NCI-H1930 (cell line): ENCODE measurements at places on chromosomes 1 and 21.

- DNase-seq: no peak
Observed at GRCh38 chr1:191414981-191415640, 743.2 kb upstream of the RGS18 start.

GRCh38 chr1:244204004-244204403, 152.9 kb downstream of the ZBTB18 start:
- DNase-seq: no peak

DNA sequence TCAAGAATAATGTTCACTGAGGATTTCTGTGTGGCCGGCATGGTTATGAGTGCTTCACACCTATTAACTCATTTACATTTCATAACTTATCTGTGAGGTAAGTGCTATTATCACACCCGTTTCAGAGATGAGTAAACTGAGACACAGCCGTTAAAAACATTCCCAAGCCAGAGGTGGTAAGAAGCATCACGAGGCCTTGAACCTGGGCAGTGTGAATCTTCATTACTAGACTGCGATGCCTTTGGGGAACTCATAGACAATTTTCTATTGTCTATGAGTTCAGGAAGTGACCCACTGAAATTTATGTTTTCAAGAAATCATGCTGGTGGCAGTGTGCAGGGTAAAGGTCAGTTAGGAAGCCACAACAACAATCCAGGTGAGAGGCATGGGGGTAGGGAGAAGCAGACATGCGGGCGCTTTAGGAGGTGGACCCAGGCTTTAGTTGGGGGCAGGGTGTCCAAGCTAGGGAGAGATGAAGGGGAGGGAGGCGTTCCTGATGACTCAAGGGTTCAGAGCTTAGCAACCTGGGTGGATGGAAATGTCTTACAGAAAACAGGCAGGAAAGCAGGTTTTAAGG, 14.5 kb downstream of the GNG12 start:
- DNase-seq: no peak

- DNase-seq: no peak
Observed at GRCh38 chr1:41370756-41371420, 9.7 kb downstream of the FOXO6 start.

GRCh38 chr1:31072304-31072746, 6.8 kb upstream of the PUM1 start:
- DNase-seq: no peak

DNA sequence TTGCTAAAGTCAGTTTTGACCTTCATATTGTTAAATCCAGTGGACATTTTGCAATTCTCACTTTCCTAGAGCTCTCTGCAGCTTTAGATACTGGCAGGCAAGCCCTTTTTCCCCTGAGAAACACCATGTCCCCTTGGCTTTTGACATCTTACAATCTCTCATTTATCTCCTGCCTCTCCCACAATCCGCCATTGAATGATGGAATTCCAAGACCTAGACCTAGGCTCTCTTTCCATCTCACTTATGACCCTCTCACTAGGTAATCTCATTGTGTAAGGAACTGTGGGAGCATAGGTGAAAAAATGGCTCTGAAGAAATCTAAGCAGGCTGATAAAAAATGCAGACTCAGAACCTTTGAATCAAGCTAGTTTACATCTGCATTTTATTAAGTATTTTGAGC, 2.0 kb downstream of the KYAT3 start:
- DNase-seq: no peak

DNA sequence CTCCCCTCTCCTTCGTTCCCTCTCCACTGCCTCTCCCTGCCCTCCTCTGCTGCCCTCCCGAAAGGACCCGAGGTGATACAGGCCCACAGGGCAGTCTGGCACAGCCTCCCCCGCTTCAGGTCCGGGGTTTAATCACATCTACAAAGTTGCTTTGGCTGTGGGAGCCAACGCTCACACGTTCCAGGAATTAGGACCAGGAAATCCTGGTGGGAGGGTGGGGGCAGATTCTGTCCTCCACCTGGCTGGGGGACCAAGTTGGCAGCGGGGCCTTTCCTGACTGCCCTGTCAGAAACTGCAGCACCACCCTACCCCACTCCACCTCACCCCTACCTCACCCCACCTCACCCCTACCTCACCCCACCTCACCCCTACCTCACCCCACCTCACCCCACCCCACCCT, 95.1 kb downstream of the WDR4 start:
- no peak for DNase-seq

GRCh38 chr1:33314416-33314815, 6.5 kb downstream of the A3GALT2 start:
- DNase-seq: no peak

DNA sequence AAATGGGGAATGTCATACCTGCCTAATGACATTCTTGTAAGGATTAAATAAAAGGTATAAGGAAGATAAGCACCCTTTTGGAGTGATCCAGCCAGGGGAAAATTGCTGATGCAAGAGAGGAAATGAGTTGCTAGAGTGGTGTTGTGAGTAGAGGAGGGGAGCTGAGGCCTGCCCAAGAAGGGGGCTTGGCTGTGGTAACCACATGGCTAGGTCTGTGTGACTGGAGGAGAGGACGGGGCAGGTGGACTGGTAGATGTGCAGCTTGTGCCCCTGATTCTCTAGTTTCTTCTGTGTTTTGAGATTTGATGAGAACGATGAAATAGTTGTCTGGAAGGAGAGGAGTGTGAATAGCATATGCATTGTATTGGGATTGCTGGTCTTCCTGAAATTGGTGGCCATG, 6.6 kb downstream of the TXLNA start:
- no peak for DNase-seq

DNA sequence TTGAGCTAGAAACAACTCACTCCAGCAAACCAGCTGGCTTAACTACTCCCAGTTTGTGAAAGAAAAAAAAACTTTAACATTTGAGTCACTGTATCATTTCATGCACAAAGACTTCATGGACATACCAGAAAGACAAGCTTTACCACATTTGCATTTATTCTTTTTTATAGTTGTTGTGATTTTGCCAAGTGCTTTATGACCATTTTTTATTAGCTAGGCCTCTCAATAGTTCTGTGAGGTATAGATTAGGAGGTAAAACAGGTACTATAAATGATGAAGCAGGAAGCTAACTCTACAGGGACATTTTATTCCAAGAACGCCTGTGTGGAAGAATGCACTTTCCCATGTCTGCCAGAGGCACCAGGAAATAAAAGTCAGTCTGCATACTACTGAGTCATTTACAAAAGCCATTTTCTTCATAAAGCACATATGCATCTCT, 8.2 kb upstream of the DENND1B start:
- DNase-seq: no peak

DNA sequence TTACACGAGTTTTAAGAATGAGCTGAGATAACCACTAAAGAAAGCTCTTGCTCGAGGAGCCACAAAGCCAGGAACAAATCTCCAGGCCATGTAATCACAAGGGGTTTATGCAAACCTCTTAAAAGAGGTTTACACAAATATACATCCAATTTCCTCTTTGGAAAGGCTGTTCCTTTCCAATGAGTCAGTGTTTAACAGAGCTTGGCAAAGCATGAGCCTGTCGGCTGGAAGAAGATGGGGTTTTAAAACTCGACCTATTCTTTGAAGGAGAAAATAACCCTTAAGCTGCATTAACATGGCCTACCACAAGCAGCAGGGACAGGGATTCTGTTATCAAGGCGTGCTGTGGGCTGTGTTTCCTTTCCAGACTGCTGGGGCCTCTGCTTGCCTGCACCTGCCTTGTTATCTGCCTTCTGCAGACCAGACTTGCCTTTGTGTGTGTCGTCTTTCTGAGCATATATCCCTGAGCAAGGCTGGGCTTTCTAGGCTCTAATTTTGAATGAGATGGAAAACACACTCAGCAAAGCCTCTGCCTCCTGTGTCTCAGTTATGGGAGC, 40.6 kb upstream of the CYP2J2 start:
- no peak for DNase-seq

- no peak for DNase-seq
Observed at GRCh38 chr1:244173769-244174168, 122.7 kb downstream of the ZBTB18 start.
